ENCODE measurements at places on chromosomes 7 and 10.

- H3K27me3 ChIP-seq: no peaks in the 10 kb centered on the region
- H3K27ac ChIP-seq: no peak overlapping the region
- no peaks in the 10 kb centered on the region for H3K4me1 ChIP-seq
- no peaks in the 10 kb centered on the region for H3K36me3 ChIP-seq
- DNase-seq: no peak
These were observed 679.3 kb upstream of the IGFBP3 start for GRCh38 chr7:46600340-46600739.

GRCh38 chr7:158077934-158078910 lies 509.4 kb downstream of the PTPRN2 start:
- H3K4me3 ChIP-seq: peak overlapping the region; percentile 12
- no peaks in the 10 kb centered on the region for H3K36me3 ChIP-seq
- peaks cover 3% of the 10 kb centered on the region for H3K4me1 ChIP-seq
- H3K27me3 ChIP-seq: no peaks in the 10 kb centered on the region

DNA sequence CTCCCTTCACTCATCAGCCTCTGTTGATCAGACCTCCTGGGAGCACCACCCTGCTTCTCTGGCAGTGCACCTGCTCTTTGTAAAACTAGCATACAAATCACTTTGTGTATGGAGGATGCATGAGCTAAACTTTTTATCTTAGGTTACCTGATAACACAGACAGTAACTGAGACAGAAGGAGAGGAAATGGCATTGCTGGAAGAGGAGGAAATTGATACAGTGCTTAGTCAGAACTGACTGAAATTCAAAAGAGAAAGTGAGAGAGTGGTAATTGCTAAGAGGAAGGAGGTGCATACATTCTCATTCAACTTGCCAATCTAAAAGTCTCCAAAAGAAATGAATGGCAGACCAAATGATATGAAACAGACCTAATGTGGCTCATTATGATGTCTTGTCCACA lies 1120.7 kb downstream of the GATA3 start:
- no peak overlapping the region for H3K4me3 ChIP-seq
- peaks cover 2% of the 10 kb centered on the region for H3K27me3 ChIP-seq
- no peak overlapping the region for H3K27ac ChIP-seq
- no peaks in the 10 kb centered on the region for H3K36me3 ChIP-seq
- no peak for DNase-seq

DNA sequence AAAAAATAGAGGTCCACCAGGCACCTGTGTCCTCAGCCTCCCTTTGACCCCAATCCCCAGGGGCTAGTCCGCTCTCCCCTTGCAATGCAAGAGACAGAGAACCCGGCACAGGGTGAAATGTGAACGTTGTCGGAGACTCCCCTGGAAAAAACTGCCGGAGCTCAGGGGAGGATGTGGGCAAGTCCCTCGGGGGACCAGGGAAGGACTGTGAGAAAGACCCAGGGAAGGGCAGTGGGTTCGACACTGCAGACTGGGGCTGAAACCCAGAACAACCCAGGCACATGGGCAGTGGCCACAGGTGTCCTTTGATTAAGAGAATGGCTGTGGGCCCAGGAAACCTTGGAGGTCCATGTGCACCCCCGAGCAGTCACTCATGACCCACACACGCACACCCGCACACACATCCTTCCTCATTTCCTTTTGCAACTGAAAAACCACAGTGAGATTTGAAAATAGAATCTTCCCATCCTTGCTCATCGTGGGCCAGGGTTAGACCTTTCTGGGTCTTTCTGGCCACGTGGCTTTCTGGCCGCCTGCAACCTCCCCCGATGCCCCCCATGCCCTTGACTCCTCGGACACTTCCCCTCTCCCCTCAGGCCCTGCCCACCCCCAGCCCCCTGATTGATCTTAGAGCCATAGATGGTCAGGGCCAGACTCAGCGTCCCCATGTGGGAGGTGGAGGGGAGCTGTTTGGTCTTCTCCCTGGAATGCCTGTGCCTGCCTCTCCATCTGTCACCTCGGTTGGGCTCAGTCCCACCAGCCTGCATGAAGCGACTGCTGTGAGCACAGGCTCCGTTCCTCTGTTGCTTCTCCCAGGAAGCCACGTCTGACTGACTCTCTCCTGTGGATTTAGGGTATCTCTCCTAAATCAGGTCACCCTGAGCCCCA lies 7.9 kb downstream of the LAT2 start:
- DNase-seq: no peak
- no peaks in the 10 kb centered on the region for H3K36me3 ChIP-seq
- H3K27me3 ChIP-seq: no peaks in the 10 kb centered on the region
- no peak overlapping the region for H3K4me3 ChIP-seq
- H3K4me1 ChIP-seq: no peaks in the 10 kb centered on the region

DNA sequence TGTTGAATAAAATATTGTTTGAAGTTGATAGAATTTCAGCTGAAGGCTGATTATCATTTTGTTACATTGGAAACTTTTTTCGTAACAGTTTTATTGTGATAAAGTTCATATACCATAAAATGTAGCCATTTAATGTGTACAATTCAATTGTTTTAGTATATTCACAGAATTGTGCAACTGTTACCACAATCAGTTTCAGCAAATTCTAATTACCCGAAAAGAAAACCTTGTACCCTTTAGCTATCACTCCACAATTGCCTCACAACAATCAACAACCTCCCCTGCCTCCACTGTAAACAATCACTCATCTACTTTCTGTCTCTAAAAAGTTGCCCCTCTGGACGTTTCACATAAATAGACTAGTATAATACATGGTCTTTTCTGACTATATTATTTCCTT lies 179.7 kb upstream of the BET1 start:
- H3K4me3 ChIP-seq: no peak overlapping the region
- DNase-seq: no peak
- no peaks in the 10 kb centered on the region for H3K36me3 ChIP-seq
- H3K27me3 ChIP-seq: no peaks in the 10 kb centered on the region

- no peak overlapping the region for H3K27ac ChIP-seq
- no peak overlapping the region for H3K4me3 ChIP-seq
- H3K4me1 ChIP-seq: no peaks in the 10 kb centered on the region
- H3K36me3 ChIP-seq: no peaks in the 10 kb centered on the region
These were observed 91.7 kb downstream of the SLC39A12 start for GRCh38 chr10:18043148-18044006.

- H3K36me3 ChIP-seq: no peaks in the 10 kb centered on the region
- H3K4me1 ChIP-seq: no peaks in the 10 kb centered on the region
- H3K27ac ChIP-seq: no peak overlapping the region
- H3K27me3 ChIP-seq: no peaks in the 10 kb centered on the region
These were observed 26.9 kb downstream of the AHR start for GRCh38 chr7:17325364-17325763.

- no peak for DNase-seq
- no peaks in the 10 kb centered on the region for H3K4me1 ChIP-seq
- H3K36me3 ChIP-seq: peaks cover 2% of the 10 kb centered on the region
- H3K27me3 ChIP-seq: no peaks in the 10 kb centered on the region
- H3K27ac ChIP-seq: no peak overlapping the region
- no peak overlapping the region for H3K4me3 ChIP-seq
These were observed 156.0 kb downstream of the GLI3 start for GRCh38 chr7:42080841-42081586.

DNA sequence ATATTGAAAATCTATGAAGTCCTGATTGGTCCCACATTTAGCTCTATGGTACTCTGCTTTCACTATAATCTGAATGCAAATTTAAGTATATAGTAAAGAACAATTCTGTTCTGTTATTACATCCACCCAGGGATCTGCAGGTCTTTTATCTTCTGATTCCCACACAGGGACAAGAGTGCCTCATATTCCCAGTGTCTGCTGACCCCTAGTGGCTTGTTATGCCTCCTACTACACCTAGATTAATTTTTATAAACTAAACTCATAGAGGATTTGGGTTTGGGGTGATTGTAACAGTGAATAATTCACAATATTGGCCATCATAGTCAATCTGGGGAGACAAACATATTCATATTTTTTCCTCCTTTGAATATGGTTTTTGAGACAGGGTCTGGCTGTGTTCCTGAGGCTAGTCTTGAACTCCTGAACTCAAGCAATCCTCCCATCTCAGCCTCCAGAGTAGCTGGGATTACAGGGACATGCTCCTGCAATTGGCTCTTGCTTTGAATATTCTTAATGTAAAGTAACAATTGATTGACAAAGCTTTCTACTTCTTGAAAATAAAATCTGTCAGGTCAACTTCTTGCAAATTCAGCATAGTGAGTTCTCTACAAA lies 282.1 kb downstream of the KCND2 start:
- no peaks in the 10 kb centered on the region for H3K36me3 ChIP-seq
- no peak overlapping the region for H3K27ac ChIP-seq
- peak; percentile 45 for DNase-seq
- H3K27me3 ChIP-seq: no peaks in the 10 kb centered on the region
- H3K4me1 ChIP-seq: no peaks in the 10 kb centered on the region
- no peak overlapping the region for H3K4me3 ChIP-seq

GRCh38 chr7:13911909-13912308 lies 77.6 kb downstream of the ETV1 start:
- no peaks in the 10 kb centered on the region for H3K4me1 ChIP-seq
- H3K4me3 ChIP-seq: no peak overlapping the region
- no peak overlapping the region for H3K27ac ChIP-seq
- DNase-seq: no peak
- no peaks in the 10 kb centered on the region for H3K36me3 ChIP-seq
- H3K27me3 ChIP-seq: no peaks in the 10 kb centered on the region

GRCh38 chr10:101050208-101051069 lies 11.3 kb upstream of the KAZALD1 start:
- H3K4me3 ChIP-seq: no peak overlapping the region
- no peaks in the 10 kb centered on the region for H3K36me3 ChIP-seq
- DNase-seq: peak; percentile 76
- peaks cover 27% of the 10 kb centered on the region for H3K27me3 ChIP-seq
- H3K27ac ChIP-seq: no peak overlapping the region

DNA sequence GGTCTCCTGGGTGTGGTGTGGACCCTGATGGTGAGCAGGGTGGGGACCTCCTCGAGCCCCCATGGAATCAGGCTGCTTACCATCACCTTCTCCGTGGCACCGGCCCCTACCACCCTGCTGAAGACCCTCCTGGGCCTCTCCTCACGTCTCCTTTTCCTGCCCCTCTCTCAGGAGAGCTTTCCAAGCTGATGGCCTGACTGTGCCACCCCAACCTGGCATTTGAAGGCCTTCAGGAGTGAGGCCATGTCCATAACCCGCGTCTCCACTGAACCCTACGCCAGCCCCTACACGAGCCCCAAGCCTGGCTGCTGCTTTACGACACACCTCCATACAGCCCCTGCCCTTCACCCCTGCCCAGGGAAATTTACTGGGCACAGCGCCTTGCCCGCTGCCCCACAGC lies 55.4 kb downstream of the ZRANB1 start:
- no peak overlapping the region for H3K4me3 ChIP-seq
- no peak for DNase-seq
- H3K27ac ChIP-seq: no peak overlapping the region
- H3K36me3 ChIP-seq: peaks cover 99% of the 10 kb centered on the region

DNA sequence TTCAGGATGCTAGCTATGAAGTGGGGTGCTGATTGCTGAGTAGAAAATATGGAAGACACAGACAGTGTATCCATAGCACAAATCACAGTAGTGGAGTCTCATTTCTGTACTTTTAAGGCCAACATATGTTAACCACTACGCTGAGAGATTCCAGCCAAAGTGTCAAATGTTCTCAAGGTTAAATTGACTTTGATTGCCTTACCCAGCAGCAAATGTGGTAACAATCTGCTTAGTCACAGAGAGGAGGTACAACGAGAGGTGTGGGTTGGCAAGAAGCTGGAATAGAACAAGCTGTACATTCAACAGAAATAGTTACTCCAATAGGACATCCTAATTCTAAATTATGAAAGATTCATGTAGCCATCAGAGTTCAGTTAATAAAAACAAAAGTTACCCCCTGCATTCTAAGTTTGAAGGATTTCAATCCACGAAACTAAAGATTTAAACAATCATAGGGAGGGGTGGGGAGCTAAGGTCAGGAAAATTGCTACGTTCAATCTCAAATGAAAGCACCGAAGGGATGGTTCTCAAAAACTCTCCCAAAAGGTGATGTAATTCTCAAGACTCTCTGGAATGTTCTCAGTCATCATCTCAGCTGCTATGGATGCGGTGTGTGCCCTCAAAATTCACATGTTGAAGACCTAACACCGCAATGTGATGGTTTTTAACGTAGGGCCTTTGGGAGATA lies 137.0 kb downstream of the ETV1 start:
- no peak overlapping the region for H3K27ac ChIP-seq
- H3K4me1 ChIP-seq: peaks cover 9% of the 10 kb centered on the region
- no peak for DNase-seq
- H3K4me3 ChIP-seq: no peak overlapping the region
- H3K27me3 ChIP-seq: no peaks in the 10 kb centered on the region

DNA sequence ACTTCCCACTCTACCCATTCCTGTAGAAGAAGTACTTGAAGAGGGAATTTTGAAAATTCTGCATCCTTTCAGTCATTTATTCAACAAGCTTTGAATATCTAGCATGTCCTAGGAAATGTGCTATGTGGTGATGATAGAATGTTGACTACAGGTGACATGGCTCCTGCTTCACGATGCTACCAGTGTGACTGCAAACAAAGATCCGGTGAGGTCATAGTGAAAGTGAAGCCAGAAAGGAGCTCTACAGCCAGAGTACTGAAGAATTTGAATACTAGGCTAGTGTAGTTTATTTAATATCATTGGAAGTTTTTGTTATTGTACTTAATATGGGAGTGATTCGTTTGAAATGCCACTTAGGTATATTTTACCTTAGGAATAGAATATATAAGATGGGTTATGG lies 348.1 kb downstream of the TFEC start:
- no peaks in the 10 kb centered on the region for H3K27me3 ChIP-seq
- H3K4me1 ChIP-seq: peaks cover 7% of the 10 kb centered on the region
- H3K4me3 ChIP-seq: no peak overlapping the region
- H3K36me3 ChIP-seq: no peaks in the 10 kb centered on the region

- no peaks in the 10 kb centered on the region for H3K27me3 ChIP-seq
- no peak overlapping the region for H3K4me3 ChIP-seq
- no peak overlapping the region for H3K27ac ChIP-seq
These were observed 30.4 kb downstream of the MDFIC start for GRCh38 chr7:114952296-114952695.

DNA sequence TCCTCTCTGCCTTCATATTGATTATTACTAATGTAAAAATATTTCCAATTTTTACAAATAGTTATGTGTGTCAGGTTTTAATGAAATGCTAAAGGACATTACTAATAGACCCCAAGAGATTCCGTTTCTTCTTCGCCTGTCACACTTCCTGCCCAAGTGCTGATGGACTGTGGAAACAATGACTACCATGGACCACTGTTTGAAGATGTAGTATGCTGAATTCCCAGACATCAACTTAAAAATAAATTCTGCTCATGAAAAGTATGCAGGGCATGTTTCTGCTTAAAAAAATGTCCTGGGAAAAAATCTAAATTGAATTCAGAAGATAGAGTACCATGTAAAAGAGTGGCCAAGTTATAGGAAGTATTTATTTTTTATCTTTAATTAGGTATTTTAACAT lies 52.1 kb downstream of the ST7 start:
- H3K4me3 ChIP-seq: no peak overlapping the region
- H3K27ac ChIP-seq: no peak overlapping the region
- no peaks in the 10 kb centered on the region for H3K36me3 ChIP-seq

DNA sequence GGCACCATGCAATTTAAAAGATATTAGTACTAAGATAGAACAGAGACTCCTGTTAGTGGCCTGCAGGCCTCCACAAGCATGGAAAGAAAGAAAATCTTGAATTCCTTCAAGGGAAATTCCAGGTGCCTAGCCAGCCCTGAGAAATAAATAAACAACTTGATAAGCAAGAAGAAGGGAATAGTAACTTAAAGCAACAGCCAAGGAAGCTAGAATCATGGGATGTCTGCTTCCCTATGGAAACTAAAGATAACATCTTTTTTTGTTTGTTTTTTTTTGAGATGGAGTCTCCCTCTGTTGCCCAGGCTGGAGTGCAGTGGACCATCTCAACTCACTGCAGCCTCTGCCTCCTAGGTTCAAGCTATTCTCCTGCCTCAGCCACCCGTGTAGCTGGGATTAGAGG lies 128.6 kb downstream of the SKIDA1 start:
- DNase-seq: no peak
- H3K27me3 ChIP-seq: no peaks in the 10 kb centered on the region
- peaks cover 5% of the 10 kb centered on the region for H3K4me1 ChIP-seq
- no peak overlapping the region for H3K27ac ChIP-seq

All from neuronal stem cell (in vitro differentiated cells).